Activated CD4-positive, alpha-beta T cell treated with anti-CD3 and anti-CD28 coated beads for 24 hours (primary cell): ENCODE measurements at places on chromosomes 11 and 22.

GRCh38 chr11:45247433-45247832 lies 38.7 kb downstream of the SYT13 start:
- no peak for DNase-seq

- no peak for DNase-seq
These were observed 4.7 kb upstream of the RAD9A start for GRCh38 chr11:67387069-67387468.

DNA sequence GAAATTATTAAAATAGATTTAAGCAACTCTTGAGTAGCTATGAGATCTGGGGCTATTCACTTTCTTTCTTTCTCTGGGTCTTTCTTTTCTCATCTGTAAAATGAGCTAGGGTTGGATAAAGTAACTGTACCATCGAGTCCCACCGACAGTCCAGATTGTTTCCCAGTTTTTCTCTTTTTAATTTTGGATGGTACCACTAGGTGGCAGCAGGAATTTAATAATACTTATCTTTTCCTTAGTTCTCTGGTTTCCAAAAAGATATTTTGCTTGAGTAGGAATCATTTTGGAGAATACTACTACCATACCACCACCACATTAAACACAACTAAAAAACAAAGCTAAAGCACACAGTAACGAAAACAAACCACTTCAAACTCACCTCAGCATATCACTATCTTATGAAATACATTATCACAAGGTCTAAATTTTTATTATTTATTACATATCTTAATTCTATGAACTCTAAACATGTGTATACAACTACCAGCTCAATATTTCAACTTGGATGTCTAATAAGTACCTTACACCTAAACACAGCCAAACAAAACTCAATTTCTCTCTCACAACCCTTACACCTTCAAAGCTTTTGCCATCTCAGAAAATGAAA lies 584.0 kb downstream of the KCNA4 start:
- DNase-seq, result no peak

DNA sequence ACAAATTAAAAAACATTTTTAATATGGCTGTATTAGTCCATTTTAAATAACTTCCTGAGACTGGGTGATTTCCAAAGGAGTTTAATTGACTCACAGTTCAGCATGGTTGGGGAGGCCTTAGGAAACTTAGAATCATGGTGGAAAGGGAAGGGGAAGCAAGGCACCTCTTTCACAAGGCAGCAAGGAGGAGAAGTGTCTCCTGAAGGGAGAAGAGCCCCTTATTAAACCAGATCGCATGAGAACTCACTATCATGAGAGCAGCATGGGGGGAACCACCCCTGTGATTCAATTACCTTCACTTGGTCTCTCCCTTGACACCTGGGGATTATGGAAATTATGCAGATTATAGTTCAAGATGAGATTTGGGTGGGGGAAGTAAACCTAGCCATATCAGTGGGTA lies 488.6 kb downstream of the ETS1 start:
- no peak for DNase-seq

DNA sequence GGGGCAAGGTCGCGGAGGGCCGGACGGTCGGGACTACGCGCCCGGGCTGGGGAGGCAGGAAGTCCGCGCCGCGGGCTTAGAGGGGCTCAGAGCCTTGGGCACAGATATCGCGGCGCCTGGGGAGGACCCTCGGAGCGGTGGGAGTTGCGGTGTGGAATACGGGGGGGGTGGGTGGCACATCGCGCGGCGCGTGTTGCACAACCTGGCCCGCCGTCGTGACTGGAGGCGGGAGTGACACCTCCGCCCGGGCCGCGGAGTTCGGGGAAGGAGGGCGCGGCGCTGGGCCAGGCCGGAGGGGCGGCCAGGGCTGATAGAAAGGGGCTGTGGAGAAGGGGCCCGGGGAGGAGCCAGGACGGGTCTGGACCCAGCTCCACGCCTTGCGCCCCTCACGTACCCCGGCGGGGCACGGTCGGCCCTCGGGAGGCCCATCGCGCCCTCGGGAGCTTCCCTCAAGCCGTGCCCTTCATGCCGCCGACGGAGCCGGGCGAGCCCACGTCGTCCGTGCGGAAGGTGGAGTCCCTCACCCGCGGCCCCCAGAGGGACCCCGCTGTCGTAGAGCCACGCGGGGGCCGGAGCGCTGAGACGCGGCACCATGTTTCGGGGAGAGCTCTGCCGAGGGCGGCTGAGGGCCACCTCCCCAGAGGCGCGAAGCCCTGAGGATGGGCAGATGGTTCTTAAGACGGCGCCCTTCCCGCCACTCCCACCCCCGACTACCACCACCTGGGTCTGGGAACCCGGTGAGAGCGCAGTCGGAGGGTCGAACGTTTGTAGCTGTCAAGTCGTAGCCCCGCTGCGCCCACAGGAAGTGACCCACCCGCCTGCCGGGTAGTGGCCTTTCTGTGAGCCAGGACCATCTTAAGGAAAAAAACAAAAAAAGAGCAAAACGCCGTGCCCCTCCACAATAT lies 729 bp downstream of the IL17RA start:
- DNase-seq, result no peak

- DNase-seq, result no peak
These were observed 68.5 kb upstream of the MPEG1 start for GRCh38 chr11:59281177-59281576.

GRCh38 chr11:34525888-34526657 lies 12.5 kb upstream of the ELF5 start:
- no peak for DNase-seq

- DNase-seq, result no peak
These were observed 8.0 kb downstream of the MYO7A start for GRCh38 chr11:77136074-77136473.

DNA sequence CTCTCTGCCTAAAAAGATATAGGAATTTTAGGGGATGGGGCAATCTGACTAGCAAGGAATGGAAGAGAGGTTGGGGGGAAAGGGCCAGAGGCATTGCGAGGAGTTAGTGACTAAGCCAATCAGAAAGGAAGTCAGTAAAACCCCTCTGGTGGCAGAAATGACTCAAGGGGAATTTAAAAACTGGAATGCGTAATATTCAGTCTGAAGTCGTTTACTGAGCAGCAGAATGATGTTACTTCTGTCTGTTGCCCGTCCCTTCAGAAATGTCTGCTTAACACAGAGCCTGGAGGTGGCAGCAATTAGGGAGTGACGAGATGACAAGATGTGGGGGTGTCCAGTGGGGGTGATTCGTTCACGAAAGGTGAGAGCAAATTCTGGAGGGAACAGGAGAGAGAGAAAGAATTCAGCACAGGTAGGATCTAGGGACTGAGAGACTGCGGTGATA lies 107.7 kb upstream of the CLMP start:
- no peak for DNase-seq

DNA sequence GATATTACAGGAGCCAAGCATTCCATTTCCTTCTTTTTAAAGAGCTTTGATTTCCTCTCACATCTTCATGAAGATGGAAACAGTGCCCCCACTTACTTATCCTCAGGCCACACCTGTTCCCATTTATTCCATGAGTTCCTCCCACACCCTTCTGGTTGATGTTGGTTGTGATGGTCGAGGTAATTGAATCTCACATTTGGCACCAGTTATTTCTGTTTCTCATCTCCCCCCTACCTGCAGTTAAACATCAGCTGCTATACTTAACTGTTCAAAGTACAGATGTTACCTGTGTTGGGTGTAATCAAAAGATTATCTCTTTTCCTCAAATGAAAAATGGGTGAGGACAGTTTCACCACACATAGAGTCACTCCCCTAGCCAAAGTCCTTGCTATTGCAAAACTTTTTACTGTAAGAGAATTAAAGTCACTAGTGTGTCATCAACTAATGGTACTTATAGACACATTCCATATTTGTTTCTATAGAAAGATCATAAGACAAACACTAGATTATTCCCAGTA lies 1.9 kb downstream of the TMEM45B start:
- no peak for DNase-seq

DNA sequence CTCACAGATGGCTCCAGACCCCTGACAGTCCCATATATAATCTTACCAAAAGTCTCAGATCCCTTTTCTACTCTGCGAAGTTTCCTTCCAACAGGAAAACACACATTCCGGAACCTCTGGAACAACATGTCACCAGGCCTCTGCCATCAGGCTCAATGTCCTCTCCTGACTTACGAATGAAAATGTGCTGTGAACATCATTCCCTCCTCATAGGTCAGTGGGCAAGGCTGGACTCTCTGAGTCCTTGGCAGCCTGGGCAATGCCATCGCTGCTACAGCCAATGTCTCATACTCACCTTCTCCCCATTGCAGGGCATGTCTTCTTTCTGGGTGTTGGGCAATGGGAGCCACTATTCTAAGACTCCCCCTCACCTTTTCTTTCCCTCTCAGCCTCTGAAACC lies 1.7 kb upstream of the HPX start:
- no peak for DNase-seq

DNA sequence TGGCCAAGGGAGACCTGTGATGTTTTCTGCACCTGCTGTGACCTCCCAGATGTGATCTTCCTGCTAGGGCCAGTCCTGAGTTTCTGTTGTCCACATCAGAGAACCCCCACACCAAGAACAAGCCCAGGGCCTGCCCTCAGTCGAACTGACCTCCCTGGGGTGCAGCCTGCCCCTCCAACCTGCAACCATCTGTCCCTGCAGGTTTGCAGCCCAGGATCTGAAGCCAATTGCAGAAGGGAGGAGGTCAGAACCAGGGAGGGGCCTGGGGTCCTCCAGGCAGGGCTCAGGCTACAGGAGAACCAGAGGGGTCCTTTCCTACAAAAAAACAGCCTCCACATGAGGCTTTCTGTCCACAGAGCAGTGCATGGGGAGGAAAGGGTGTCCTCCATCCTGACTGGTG lies 807 bp downstream of the TRIM3 start:
- no peak for DNase-seq

- no peak for DNase-seq
These were observed 31.8 kb upstream of the GUCY1A2 start for GRCh38 chr11:107050121-107050520.

GRCh38 chr22:23850136-23850611 lies 7.5 kb upstream of the SLC2A11 start:
- DNase-seq, result no peak

- no peak for DNase-seq
These were observed 12.3 kb upstream of the SH3BP1 start for GRCh38 chr22:37627121-37627520.

DNA sequence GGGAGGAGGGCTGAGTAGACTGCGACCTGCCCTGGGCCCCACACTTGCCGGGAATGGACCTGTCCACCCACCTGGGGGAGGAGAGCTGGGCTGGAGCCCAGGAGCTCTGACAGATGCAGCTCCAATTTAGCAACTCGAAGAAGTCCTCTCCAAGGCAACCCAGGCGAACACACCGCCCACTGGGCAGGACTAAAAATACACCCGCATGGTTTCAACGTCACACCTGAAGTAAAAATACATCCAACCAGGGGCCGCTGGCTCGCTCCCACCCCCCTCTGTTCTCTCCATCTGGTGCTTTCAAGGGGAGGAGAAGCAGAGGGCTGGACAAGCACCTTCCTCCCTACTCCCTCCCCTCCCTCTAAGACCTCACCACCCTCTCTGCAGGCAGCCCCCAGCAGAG lies 119.9 kb downstream of the FEZ1 start:
- no peak for DNase-seq

DNA sequence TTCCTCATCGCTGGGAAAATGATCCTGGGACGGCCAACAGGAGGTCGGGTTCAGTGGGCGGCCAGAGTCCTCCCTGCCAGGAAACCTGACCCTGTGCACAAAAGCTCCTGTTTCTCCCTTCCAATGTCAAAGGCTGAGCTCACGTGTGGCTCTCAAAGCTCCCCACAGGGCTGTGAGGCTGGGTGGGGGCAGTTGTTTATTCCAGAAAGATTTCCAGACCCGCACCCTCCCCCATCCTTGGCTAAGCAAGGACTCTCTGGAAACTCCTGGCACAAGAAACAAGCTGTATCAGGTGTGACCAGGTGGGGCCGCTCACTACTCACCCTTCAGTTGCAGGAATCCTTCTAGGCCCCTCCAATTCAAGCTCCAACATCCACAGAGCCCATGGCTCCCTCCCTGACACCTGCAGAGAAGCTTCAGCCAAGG lies 131.9 kb downstream of the SHANK2 start:
- no peak for DNase-seq

GRCh38 chr11:63583357-63583677 lies 20.1 kb upstream of the PLAAT2 start:
- DNase-seq, result no peak

DNA sequence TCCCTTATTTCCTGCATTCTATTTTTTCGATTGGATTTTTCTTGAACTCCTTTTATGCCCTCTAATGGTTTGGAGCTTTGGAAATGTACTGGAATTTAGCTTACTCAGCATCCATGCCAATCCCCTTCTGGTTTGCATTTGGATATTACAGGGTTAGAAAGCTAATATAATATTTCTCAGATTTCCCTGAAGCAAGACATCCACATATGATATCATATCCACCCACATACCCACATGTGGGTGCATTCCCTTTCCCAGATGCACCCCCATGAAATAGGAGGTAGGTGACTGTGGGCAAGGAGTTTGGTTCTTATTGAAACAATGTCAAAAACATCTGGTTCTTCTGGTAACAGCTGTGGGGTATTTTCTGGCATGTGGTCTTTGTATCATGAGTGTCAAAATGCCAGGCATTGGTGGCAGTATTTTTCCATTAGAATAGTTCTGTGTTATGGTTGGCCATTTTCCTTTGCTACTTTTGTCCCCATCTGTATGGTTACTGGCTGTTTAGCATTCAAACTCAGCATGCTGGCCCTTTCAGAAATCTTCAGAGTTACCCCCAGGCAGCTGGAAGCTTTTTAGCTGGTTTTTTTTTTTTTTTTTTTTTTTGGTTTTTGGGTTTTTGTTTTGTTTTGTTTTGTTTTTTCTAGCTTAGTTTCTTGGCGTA lies 32.7 kb upstream of the DDX10 start:
- DNase-seq, result no peak

DNA sequence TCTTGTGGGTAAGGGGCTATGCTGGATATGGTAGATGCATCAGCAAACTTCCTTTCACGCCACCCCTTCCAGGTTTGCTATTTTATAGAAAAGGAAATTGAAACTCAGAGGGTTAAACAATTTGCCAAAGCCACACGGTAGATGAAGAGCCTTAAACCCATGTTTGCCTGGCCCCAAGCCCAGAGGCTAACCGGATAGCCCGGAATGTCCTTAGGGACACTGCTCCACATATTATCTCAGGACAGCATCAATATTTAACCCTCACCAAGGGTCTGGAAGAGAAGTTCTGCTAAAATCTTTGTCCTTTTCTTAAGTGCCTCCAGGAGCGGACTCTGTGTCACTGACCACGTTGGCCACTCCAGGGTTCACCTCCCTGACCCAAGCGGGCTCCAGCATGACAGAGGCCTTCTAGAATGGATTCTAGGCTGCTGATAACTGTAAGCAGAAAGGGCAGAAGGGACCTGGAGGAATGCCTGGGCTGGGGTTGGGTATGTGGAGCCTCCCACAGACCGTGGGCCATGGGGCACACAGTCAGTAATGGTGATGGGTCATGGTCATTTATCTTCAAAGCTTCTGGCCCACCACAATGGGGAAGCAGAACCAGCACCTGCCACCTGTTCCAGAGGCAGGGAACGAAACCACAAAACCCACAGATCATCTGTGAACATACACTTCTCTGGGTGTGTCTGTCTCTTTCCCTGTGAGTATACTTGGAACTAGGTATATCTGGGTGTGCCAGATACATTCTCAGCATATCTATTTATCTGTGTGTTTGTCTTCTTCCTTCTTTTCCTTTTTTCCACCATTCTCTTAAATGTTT lies 5.4 kb upstream of the TMEM86A start:
- no peak for DNase-seq
